ENCODE measurements at places on chromosomes 5 and 9.

GRCh38 chr5:61298580-61298979 lies 33.5 kb upstream of the ZSWIM6 start:
- no peak for DNase-seq

- peak; percentile 72 for DNase-seq
These were observed 298.4 kb upstream of the PRDM9 start for GRCh38 chr5:23208959-23209431.

GRCh38 chr5:38208782-38209378 lies 49.5 kb upstream of the EGFLAM start:
- peak; percentile 14 for DNase-seq

- DNase-seq, result no peak
These were observed 73.4 kb downstream of the NFIB start for GRCh38 chr9:14240537-14240936.

Measured in kidney glomerular epithelial cell (primary cell).